ENCODE measurements at places on chromosomes 1 and 21. TPM values are rescaled to one million over a fixed set of nuclear protein-coding genes. Genes with fewer than 3 reads are reported as not detected.

Gene OR10T2
- not detected for total RNA-seq

Gene NSUN4
- total RNA-seq: 28.7 TPM

Gene FNDC10
- 8.8 TPM for total RNA-seq

Gene CD1B
- total RNA-seq: not detected

Gene AMY2A
- not detected for total RNA-seq

Gene HPDL
- 4.5 TPM for total RNA-seq

Gene DRAXIN
- total RNA-seq: 0.10 TPM

Gene OR6K3
- total RNA-seq: not detected

Gene TMCC2
- 8.4 TPM for total RNA-seq

Gene POU3F1
- 0.22 TPM for total RNA-seq

Gene FCRL2
- not detected for total RNA-seq

Gene USH2A
- not detected for total RNA-seq

Gene THAP3
- total RNA-seq: 20.0 TPM

Gene OR2T11
- not detected for total RNA-seq

Gene SERPINC1
- not detected for total RNA-seq

Gene TTC34
- total RNA-seq: 2.3 TPM

Gene RNU1-3
- total RNA-seq: 2,251 TPM

Gene NPR1
- total RNA-seq: not detected

Gene QSOX1
- 40.5 TPM for total RNA-seq

Gene NHLH2
- total RNA-seq: not detected

Gene ADAM30
- total RNA-seq: not detected

Gene UTS2
- not detected for total RNA-seq

Gene AGO3
- 31.1 TPM for total RNA-seq

Gene NCF2
- total RNA-seq: 25.8 TPM

Gene SPRR1A
- not detected for total RNA-seq

Gene MRPL24
- total RNA-seq: 67.4 TPM

Gene TMPRSS15
- total RNA-seq: not detected

Gene CYP4Z1
- not detected for total RNA-seq

Gene ISG15
- total RNA-seq: 211 TPM

Gene FAM78B
- total RNA-seq: 0.86 TPM

Gene OBSCN
- 15.4 TPM for total RNA-seq

Gene HPCAL4
- total RNA-seq: 3.0 TPM

Gene S100A10
- total RNA-seq: 263 TPM

Gene TCP10L
- total RNA-seq: 0.95 TPM

Gene PFKFB2
- total RNA-seq: 4.9 TPM

Gene PDPN
- not detected for total RNA-seq

Gene SMCP
- not detected for total RNA-seq

Gene LCE1A
- total RNA-seq: not detected

Gene S100B
- total RNA-seq: 0.49 TPM

Gene FBXO2
- total RNA-seq: 2.0 TPM

Gene CROCC
- total RNA-seq: 25.9 TPM

Gene LINGO4
- total RNA-seq: 0.10 TPM

Gene PLA2G5
- total RNA-seq: not detected

Gene C4BPA
- total RNA-seq: not detected

Gene HSD3B2
- not detected for total RNA-seq

Gene CD1D
- not detected for total RNA-seq

Gene PLD5
- total RNA-seq: not detected

Gene LCE1B
- not detected for total RNA-seq

Gene FGR
- 0.22 TPM for total RNA-seq

Gene PLA2G2F
- total RNA-seq: not detected

Gene CFAP107
- not detected for total RNA-seq

Gene AMPD1
- total RNA-seq: not detected

Gene HES4
- 0.39 TPM for total RNA-seq

Gene SMIM1
- total RNA-seq: not detected

Gene EFNA1
- not detected for total RNA-seq

Gene CD247
- 211 TPM for total RNA-seq

Gene TDRKH
- 20.3 TPM for total RNA-seq

Gene RAB7B
- total RNA-seq: not detected

Gene PTP4A2
- 600 TPM for total RNA-seq
